ENCODE measurements at places on chromosomes 11 and 22.

GRCh38 chr22:32208681-32209080, 3.8 kb upstream of the RFPL2 start:
- no peak for DNase-seq

- DNase-seq = no peak
These were observed 54.9 kb upstream of the BLID start for GRCh38 chr11:122170815-122171475.

DNA sequence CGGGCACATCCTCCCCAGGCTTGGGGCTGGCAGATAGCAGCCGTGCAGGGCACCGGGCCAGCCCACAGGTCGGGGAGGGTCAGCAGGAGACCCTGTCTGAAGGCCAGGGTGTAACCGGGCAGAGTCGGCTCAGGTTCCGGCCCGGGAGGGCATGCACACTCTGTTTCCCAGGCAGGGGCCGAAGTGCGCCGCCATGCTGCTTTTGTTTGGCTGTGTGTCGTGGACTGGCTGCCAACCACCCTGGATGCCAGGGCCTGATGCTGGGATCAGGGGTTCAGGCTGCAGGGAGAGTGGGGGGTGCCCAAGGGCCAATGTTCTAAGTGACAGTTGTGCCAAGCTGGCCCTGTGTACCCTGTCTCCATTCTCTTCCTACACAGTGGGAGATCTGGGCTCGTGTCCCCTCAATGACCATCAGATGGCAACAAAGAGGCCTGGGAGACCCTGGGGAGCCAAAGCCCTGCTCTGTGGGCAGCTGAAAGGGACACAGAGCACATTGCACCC, 120.9 kb upstream of the B3GAT1 start:
- DNase-seq = no peak

DNA sequence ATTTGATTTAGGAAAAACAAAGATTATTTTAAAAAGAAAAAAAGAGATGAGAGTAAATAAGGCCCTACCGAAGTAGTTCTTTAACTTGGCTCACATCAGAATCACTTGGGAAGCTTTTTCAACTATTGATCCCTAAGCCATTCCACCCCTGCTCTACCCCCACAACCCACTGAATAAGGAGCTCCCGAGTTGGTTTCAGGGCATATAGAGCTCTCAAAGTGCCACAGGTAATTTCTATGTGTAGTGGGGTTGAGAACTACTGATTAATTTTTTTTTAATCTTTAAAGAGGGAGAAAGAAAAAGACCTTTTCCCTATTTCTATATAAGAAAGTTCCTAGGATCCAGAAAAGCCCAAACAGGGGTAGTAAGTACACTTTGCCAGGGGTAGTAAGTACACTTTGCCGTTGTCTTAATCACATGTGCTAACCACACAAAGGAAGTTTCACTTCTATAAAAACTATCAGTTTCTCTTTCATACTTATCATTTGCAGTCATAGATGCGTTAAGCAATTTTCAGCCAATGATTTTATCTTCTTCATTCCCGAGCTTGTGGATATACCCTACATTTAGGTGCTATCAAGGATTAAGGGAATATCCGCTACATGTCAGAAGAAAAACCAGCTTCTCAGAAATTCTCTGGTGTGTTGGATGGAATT, 108.4 kb upstream of the ZC3H12C start:
- no peak for DNase-seq

GRCh38 chr11:121291896-121292494, 576 bp upstream of the SC5D start:
- peak; percentile 13 for DNase-seq

GRCh38 chr22:47692811-47693210, 930.4 kb downstream of the TBC1D22A start:
- DNase-seq = no peak

DNA sequence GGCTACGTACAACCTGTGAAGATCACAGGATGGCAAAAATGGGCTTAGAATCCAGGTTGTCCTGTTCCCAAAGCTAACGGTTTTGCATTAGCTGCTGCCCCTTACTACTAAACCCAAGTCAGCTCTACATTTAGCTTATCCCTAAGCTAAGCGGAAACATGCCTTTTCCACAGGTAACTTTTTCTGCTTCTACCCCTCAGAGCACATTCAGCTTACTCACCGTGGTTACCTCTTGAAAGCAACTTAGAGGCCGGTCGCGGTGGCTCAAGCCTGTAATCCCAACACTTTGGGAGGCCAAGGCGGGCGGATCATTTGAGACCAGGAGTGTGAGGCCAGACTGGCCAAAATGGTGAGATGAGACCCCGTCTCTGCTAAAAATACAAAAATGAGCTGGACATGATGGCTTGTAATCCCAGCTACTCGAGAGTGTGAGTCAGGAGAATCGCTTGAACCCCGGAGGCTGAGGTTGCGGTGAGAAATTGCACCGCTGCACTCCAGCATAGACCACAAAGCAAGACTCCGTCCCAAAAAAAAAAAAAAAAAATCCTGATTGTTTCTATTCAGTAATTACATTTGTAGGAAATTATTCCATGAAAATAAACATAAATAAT, 790 bp upstream of the TMEM41B start:
- no peak for DNase-seq

- no peak for DNase-seq
These were observed 141.5 kb upstream of the FAT3 start for GRCh38 chr11:92083123-92083522.
